ENCODE measurements at places on chromosomes 16 and 17.

- DNase-seq, result no peak
Measured at GRCh38 chr16:46897471-46897870, 13.3 kb downstream of the GPT2 start.

- DNase-seq, result no peak
Measured at GRCh38 chr17:40481106-40481505, 20.3 kb downstream of the TNS4 start.

DNA sequence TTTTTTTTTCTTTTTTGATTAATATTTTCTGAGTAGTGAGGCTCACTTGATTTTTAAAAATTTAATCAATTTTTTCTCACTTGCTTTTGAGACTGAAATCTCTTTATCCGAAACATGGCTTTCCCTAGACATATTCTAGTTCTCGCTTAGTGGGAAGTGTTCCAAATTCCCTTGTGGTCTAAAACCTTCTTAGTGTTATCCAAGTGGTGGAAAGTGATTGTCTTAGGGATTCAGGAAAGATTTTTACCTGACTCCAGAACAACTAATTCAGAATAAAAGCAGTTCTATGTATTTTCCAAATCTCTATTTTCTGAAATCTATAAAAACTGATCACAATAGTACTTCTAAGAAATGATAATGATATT lies 178.8 kb downstream of the MAP2K6 start:
- DNase-seq, result no peak

DNA sequence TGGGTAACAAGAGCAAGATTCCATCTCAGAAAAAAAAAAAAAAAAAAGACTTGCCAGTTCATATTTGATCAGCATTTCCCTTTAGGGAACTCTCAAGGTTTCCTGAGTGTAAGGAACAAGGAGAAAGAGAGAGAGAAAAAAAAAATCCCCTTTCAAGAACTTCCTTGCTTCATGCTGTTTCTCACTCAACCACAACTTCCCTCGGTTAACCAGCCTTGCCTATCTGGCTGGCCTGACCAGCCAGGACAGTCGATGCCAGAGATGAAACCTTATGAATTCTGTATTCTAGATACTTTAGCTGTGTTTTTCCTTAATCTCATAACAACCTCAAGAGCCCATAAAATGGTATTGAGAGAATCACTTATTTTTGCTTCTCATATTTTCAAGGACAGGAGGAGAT lies 2.6 kb upstream of the N4BP1 start:
- DNase-seq, result no peak

DNA sequence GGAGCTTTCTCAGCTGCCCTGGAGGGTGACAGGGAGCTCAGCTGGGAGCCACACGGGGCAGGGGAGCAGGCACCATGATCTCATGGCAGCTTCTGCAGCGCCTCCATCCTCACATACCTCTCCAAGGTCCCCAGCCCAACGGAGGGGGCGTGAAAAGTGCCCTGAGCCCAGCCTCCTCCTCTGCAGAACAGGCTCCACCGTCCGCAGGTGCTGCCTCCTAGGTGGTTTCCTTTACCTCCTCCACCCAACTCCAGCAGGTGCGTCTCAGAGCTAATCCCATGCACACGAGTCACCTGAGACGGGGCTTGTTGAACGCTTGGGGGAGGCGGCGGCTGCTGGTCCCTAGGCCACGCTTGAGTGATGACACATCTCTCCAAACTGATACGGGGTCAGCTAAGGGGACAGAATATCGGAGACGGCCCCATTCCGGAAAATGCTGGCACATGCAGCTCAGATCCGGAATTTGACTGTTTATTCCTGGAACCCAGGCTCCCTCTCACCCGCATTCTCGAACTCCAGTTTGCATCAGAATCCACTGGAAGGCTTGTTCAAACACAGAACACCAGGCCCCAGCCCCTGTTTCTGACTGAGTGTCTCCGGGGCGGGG lies 387 bp upstream of the SLC38A8 start:
- DNase-seq, result no peak

DNA sequence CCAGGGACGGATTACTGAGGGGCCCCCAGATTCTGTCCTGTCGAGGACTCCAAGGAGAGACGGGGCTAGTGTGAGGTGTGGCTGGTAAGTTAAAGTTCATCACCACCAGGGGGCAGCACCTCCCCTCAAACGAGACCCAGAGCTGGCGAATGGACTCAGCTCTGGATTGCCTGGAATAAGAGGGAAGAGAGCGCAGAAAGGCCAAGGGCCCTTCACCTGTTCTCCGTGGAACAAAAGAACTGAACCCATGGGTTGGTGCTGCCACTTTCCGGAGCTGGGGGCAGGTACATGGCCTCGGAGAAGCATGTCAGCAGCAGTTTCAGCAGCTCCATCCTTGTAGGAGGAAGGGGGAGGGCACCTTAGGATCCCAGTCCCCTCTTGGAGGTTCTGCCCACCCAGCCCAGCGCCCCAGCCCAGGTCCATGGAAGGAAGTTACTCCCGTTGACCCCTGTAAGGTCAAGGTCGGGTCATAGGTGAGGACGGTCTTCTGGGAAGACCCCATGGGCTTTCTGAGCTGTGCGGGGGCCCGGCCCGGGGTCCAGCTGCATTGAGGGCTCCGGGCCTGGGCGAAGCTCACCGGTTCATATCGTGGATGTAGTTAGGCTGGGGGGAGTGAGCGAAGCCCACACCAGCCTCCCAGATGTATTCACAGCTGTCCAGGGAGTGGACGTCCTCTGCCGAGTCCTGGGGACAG lies 10.8 kb downstream of the HID1 start:
- DNase-seq, result no peak

Measured in epithelial cell of prostate (primary cell).